Activated CD4-positive, alpha-beta T cell treated with anti-CD3 and anti-CD28 coated beads for 24 hours (primary cell): ENCODE measurements at places on chromosomes 6 and 20.

- DNase-seq: no peak
Observed at GRCh38 chr6:44238687-44239350, 8.1 kb upstream of the HSP90AB1 start.

DNA sequence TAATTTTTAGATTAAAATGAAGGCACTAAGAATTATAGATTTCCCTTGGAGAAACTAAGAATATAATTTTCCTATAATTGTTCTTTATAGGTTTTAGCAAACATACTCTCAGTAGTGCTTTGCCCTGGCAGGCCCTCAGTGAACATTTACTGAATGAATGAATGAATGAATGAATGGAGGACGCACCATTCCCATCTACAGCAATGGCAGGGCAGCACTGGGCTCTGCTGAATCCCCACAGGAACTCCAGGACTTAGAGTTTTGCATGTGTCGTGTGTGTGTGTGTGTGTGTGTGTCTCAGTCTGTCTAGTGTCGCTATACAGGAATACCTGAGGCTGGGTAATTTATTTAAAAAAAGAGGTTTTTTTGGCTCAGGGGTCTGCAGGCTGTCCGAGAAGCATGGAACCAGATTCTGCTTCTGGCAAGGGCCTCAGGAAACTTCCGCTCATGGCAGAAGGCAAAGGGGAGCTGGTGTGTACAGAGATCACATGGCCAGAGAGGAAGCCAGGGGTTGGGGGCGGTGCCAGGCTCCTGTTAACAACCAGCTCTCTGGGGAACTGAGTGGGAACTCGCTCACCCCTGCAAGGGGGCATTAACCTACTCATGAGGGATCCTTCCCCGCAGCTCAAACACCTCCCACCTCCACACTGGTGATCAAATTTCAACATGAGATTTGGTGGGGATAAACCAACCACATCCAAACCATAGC lies 20.1 kb downstream of the RNASET2 start:
- no peak for DNase-seq

GRCh38 chr6:113352831-113353230 lies 504.3 kb upstream of the MARCKS start:
- no peak for DNase-seq

GRCh38 chr20:19921284-19921793 lies 95.8 kb upstream of the NAA20 start:
- no peak for DNase-seq

- DNase-seq: no peak
Observed at GRCh38 chr6:100925749-100926148, 44.6 kb upstream of the ASCC3 start.

- peak; percentile 4 for DNase-seq
Observed at GRCh38 chr20:6122873-6123648, at the start of gene FERMT1. Gene FERMT1, minus strand, starts transcription at chr20:6123030. Its CDS starts 3,476 bp downstream, at chr20:6119554.

- DNase-seq: no peak
Observed at GRCh38 chr6:15395087-15395486, 149.2 kb downstream of the JARID2 start.

DNA sequence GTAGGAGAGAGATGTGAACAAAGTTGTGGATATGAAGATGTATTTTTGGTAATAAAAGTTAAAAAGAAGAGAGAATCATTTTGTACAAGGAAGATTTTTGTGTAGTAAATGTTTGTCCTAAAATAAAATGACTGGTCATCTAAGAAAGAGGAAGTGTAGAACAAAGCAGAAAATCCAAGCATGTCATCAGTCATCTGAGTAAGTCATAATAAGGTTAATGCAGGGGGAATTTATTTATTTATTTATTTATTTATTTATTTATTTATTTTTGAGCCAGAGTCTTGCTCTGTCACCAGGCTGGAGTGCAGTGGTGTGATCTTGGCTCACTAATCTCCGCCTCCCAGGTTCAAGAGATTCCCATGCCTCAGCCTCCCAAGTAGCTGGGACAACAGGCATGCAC lies 15.7 kb upstream of the CGA start:
- no peak for DNase-seq
